ENCODE measurements at places on chromosomes 16 and 17. TPM values are rescaled to one million over a fixed set of nuclear protein-coding genes. Genes with fewer than 3 reads are reported as not detected.

The VMO1 gene
- 0.46 TPM for total RNA-seq

The BAIAP3 gene
- 0.26 TPM for total RNA-seq

DNA sequence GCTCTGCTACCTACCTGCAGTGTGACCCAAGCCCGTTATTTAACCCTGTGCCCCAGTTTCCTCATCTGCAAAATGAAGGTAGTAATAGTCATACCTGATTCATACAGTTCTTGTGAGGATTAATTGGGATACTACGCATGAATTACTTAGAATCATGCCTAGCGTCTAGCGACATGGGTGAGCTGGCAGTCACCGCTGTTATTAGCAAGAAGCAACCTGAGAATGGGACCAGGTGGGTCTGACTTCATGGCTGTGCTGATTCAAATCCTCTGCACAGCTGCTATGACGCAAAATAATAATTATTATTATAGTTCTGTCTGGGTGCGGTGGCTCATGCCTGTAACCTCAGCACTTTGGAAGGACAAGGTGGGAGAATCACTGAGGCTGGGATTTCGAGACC is 7.9 kb downstream of the SOCS1 start:
- DNase-seq, result no peak

DNA sequence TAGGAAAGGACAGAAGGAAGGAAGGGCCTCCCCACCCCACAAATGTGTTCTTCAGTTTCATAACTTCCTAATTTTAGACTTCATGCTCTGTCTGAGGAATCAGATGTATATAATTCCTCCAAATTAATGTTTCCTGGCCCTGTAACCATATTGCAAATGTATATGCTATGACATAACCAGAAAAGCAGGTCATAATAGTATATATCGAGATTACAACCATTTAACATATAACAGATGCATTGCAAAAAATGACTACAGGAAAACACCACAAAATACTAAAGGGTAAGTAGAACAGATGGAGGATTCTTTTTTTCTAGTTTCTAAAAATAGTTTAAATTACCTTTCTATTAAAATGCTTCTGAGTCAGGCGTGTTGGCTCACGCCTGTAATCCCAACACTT is 3.1 kb upstream of the EXOC7 start:
- DNase-seq, result no peak

GRCh38 chr16:71360378-71360777 is 1.9 kb downstream of the CALB2 start:
- DNase-seq, result no peak

GRCh38 chr17:8674344-8675305 is 44.1 kb upstream of the MYH10 start:
- DNase-seq, result no peak

The NOG gene
- total RNA-seq, result 1.7 TPM

Data from activated T-cell treated with anti-CD3 and anti-CD28 coated beads, Interleukin-2, amount 50 U/mL, for 72 hours (primary cell).